Right cardiac atrium (tissue), 5 donors: ENCODE measurements at places on chromosomes 12 and 14.

- no peak for DNase-seq
Measured at GRCh38 chr14:72541546-72541945, 352.4 kb downstream of the DPF3 start.

GRCh38 chr14:33240466-33240865 lies 301.8 kb downstream of the NPAS3 start:
- no peak for DNase-seq

DNA sequence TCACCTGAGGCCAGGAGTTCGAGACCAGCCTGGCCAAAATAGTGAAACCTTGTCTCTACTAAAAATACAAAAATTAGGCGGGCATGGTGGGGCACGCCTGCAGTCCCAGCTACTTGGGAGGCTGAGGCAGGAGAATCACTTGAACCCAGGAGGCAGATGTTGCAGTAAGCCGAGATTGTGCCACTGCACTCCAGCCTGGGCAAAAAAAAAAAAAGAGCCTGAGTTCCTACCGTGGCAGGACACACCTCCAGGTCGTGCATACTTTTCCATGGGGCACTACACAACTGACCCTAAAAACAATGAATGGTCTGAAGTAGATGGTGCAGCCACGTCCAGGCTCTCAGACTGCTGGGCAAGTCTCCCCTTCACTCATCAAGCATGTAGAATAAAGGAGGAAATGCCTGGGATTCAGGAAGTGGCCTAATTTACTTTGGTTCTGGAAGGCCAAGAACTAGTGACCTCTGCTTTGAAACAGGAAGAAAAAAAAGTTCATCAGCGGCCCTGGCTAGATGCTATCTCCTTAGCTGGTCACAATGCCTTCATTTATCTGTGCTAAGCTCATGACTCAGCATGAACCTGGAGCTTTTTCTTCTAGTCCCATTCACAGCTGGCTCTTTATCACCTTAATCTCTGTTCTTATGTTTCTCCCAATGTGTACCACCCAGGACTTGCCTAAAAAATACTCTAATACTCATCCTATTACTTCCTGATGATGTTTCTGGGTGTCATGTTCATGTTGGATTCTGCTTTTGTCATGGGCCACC lies 55.8 kb upstream of the OR6J1 start:
- DNase-seq = no peak

DNA sequence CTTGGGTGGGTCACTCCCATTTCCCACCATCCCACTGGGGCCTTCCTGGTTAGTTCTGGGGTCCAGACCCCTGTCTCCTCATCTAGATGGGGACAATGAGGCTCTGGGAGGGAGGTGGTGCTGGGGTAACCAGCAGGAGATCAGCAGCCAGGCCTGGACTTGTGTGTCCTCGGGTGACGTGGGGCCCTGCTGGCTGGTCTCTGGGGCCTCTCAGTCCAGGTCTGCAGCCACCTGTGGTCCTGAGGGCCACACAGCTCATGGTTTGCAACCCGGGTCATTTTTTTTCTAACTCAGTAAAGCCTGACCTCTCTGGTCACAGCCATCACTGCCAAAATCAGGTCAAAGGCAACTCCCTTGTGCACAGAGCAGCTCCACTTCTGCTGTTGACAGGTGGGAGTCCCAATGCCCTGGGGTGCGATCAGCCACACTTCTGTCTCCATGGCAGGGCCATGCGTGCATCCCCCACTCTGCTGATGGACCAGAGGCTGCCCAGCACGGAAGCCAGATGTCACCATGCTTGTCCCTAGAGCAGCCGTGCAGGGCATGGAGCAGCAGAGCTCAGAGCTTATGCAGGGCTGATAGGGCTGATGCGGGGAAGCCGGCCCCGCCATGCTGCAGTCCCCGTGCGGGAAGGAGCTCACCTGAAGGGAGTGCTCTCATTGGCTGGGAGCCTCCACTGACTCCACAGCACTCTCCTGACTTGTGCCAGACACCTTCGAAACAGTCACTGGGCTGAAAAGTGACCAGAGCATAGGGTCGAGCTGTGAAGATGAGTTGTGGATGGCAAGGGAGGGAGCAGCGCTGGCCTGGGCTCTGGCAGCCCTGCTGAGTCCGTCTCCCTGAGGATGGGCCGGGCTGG lies 250.9 kb downstream of the ADGRD1 start:
- no peak for DNase-seq

DNA sequence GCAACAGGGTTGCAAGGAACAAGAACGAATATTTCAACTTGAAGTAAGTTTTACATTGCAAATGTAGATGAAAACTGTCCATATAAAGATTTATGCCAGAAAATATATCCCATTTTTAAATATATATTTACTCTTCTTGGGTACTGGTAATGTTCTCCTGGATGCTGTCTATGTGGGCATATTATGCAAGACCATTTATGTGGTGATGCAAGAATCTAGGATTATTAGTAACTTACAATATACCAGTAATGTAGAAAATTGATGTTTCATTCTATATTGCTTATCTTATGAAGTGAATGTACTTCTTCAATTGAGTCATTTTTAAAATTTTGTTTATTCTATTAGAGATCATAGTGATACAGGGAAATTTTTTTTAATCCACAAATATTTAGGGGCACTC lies 25.1 kb downstream of the FGFR1OP2 start:
- no peak for DNase-seq

DNA sequence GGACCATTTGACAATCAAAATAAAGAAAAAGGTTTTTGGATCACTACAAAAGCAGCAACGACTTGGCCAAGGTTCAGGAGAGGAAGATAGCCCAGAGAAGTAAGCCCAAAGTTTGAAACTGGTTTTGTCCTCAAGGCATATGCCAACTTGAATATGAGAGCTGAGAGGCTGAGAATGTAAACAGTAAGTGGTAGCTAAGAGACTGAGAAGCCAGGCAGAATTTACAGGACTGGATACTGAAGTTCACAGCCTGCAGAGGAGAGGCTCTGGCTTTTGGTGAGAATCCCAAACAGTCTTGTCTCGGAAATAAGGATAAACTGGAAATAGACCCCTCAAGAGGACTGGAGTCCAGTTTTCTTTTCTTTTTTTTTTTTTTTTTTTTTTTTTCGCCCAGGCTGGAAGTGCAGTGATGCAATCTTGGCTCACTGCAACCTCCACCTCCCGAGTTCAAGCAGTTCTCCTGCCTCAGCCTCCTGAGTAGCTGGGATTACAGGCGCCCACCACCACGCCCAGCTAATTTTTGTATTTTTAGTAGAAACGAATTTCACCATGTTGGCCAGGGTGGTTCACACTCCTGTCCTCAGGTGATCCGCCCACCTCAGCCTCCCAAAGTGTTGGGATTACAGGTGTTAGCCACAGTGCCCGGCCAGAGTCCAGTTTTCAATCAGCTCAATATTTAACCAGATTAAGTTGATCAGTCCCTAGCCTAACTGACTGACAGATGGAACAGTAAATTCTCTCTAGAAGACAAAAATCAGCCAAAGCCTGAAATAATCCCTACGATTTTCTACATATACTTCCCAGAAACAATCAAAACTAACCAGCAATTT lies 82.6 kb upstream of the COCH start:
- DNase-seq = no peak

DNA sequence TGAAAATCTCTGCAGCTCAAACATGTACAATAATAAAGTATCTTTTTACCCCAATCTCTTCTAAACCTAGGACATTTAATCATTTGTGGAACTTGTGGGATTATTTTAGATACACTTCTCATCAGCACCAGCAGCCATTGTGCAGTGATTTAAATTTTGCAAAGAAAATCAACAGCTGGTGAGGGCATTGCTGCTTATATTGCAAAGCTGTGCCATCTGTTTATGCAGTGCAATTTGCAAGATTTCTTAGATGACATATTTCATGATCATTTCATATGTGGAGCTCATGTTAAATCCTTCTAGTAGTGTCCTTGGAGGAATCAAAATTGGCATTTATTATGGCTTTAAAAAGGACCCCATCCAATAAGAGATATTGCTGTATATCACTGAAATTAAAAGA lies 320.7 kb downstream of the BTG1 start:
- DNase-seq = no peak
